Jurkat, Clone E6-1 (cell line): ENCODE measurements at places on chromosomes 16 and 17.

- no peak for DNase-seq
These were observed 256.6 kb upstream of the KCNJ16 start for GRCh38 chr17:69818467-69818866.

DNA sequence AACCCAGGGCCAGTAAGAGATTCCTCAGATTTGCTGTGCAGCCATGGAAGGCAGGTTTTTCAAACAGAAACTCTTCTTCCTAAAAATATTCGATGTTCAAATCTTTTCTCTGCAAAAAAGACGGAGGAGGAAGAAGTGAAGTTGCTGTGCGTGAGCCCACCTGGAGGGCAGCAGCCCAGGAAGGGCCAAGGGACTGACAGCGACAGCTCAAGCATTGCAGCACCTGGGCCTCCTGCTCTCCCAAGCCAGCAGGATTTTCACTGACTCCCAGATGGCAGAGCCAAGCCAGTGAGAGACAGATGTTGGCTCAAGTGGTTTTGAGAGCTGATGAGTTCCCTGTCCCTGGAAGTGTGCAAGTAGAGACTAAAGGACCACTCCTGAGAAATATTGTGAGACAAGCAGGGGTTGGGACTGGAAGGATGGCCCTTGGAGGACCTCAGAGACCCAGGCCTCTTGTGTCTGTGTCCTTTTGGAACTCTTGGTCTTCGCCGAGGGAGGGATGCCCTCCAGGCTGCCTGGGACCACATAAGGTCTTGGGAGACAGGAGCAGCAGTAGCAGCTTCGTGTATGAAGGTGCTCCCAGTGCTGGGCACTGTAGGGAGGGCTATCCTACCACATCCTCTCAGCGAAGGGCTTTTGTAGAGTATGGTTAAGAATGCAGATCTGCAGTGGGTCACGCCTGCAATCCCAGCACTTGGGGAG lies 29.3 kb upstream of the TNFRSF13B start:
- no peak for DNase-seq

- peak; percentile 65 for DNase-seq
These were observed 26.2 kb upstream of the ZNF652 start for GRCh38 chr17:49388290-49388640.

DNA sequence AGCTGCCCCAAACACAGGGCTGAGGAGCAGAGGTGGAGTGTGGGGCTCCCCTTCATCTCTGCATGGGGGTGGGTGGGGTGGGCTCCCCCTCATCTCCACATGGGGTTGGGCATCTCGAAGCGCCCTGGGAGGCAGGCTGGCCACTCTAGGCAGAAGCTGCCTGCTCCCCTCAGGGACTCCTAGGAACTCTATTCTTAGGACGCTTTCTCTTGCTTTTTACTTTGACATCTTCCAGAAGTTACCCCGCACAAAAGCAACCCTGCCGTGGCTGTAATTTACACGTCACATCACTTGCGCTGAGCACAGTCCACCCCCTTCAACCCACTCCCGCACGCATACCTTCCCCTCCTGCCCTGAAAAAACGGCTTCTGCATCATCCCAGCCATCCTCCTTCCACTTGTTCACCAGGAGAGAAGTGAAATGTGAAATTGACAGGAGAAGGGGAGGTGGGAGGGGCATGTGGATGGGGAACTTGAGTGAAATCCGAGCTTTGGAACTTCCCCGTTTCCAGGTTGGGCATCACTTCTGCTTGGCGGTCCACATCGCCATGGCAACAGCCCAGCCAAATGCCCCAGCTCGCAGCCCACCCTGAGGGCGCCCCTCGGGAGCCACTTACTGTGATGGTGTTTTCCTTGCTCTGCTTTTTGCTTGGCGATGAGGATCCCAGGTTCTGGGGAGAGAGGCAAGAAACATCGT lies 53.7 kb upstream of the RCVRN start:
- DNase-seq = no peak

GRCh38 chr17:78142119-78142861 lies 3.9 kb upstream of the C17orf99 start:
- no peak for DNase-seq

DNA sequence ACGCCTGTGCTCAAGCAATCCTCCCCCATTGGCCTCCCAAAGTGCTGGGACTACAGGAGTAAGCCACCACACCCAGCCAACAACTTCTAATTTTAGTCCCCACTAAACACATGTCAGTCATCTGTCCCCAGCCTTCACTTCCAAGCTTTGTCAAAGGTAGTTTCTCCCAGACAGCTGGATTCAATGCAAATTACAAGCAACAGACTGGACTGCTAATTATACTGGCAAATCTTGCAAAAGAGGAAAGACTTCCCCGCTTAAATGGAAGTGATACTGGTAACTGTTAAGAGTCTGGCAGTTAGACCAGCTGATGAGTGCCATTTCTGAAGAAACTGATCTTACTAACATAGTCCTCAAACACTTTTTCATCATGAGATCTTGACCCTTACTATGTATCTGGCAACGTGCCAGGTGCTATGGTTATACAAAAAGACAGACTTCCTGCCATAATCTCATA lies 8.2 kb upstream of the GGA2 start:
- DNase-seq = no peak

DNA sequence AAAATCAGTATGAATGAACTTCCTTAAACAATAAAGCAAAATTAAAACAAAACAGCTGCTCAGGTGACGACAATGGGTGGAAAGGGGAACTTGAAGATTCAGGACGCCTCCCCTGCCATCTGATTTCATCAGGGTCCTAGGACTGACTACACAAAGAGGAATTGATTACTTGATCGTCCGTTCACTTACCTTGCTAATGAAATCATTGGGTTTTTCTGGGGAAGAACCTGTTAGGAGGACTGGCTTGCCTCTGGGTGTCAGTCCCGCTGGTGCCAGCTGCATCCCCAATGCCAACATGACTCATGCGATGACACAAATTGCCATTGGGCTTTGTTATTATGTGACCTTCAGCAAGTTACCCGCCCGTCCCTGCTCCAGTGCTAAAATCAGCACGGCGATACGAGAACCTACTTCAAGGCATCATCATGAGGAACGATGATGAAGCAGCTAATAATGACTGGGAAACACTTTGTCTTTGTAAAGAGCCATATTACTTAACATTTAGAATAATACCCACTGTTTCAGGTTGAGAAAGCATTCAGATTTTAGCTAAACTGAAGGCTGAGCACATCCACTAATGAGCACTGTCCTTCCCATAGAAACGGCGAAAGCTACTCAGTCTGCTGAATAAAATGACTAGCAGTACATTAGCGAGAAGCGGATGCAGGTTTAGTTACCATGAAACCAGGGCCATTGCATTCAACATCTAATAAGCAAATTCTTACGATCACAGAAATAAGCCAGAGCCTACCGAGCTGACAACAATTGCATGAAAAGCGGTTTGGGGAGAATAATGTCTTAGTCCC lies 139.4 kb downstream of the ZFHX3 start:
- no peak for DNase-seq

DNA sequence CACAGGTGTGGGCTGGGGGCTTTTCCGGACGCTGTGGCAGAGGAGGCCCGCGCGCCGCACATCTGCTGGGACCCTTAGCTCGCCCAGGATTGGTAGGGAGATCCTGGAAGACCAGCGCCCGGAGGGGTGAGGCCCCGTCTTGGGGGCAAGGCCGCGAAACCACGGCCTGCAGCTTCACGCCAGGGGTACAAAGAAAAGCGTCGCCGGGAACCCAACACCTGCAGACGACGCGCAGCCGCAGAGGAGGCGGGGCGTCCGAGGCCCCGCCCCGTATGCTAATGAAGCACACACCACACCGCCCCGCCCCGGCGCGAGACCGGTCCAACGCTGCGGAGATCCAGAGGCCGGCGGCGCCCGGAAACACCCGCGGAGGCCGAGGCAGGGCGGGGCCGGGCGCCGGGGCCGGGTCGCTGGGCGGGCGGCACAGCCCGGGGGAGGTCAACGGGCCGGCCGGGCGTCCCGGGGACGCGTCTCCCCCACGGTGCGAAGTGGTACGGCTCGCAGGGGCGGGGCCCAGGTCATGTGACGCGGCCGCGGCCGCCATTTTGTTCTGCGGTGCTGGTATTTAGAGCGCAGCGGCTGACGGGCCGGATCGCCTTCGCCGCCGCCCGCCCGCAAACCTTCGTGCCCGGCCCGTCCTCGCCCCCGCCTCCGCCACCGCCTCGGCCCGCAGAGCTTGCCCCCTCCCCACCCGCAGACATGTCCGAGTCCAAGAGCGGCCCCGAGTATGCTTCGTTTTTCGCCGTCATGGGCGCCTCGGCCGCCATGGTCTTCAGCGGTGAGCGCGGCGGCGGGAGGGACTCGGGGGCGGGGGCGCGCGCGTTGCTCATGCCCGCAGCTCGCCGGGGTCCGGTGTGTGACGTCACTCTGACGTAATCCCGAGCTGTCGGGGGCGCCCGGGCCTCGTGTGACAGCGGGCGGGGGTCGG lies at the start of gene ATP6V0C:
Gene ATP6V0C (plus strand): TSS at position 548 of the 928 bp plus-strand sequence. CDS start 152 bp downstream, at position 700.
- DNase-seq = peak; percentile 91

DNA sequence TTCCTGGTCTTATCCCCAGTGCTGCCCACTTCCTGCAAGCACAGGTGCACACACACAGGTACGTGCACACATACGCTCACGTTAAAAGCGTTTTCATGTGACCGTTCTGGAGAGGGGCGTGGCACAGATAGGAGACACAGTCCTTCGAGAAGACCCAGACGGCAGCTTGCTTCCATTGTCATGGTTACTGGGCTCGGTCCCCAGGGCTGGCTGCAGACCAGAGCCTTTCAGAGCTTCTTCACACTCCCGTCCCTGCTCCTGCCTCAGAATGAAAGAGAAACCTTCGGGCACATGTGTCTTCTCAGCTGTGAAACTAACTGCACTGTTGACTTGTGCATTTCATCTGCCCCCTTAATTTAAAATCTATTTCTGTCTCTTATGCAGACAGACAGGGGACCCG lies 154.2 kb downstream of the PITPNC1 start:
- no peak for DNase-seq

GRCh38 chr16:85415196-85416090 lies 197.7 kb upstream of the GSE1 start:
- no peak for DNase-seq

- peak; percentile 91 for DNase-seq
These were observed 21.7 kb downstream of the USP36 start for GRCh38 chr17:78818932-78819331.

DNA sequence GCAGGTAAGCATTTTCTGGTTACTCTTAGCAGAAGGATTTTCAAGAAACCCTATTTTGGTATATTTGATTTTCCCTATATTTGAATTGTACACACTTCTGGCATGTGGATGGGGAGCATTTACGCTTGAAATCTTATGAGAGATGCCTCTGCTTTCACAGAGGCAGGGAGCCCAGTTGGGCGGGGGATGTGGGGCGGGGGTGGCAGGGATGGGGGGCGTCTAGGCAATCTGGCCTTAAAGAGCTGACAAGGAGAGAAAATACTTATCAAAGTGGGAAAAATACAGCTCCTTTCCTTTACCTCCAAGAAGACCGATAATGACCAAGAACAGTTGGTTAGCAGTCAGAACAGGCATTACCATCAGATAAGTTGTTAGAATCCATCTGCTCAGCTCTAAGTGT lies 79.1 kb upstream of the NUDT7 start:
- no peak for DNase-seq

DNA sequence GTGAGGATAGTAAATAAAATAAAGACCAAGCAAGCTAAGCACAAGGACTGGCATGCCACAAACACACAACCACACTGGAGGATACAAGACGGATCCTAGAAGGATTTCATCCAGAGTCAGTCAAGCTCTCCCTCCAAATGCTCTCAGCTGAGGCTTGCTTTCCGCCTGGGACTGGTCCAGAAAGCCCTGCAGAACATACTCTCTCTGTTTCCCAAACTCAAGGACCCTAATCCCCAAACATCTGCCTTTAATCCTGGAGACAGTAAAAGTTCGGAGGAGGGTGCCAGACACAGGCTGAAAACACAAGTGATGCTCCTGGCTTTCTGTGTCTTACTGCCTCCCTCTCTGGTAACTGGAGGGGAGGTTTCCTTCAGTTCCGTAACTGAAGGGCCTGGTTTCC lies 5.3 kb upstream of the HSD11B2 start:
- no peak for DNase-seq

DNA sequence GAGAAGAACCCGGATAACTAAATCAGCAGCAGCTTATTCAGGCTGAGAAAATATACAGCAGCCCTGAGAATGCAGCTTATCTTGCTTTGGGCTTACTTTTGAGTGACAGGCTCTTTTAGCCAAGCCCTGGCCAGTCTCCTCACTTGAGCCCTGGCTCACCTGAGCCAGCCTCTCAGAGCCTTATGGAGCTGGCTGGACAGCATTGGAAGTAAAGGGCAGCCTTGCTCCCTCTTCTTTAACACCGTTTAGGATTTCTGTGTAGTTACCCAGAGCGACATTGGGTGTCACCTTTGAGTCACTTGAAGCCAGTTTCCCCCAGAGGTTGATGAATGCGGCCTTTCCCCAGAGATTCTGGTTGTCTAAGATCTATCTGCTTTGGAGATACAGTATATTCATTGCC lies 7.7 kb upstream of the NPIPB2 start:
- DNase-seq = peak; percentile 35

DNA sequence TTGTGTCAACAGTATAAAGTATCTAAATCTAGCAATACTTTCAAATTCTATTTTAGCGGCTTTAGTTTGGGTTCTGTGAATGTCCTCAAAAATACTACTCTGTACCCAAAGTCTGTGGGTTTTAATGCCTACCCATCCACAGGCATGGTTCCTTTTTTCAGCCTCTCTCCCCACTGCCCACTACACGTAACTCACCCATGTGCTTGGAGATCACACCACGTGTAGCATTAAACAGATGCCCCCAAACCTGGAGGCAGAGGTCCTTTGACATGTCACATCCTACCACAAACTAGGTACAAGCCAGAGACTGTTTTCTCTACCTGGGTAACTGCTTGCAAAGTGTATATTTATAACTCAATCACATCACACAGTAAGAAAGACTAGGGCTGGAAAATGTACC lies 5.4 kb downstream of the DYNC1LI2 start:
- no peak for DNase-seq

- no peak for DNase-seq
These were observed 57.8 kb upstream of the PHOSPHO1 start for GRCh38 chr17:49288388-49288787.

- no peak for DNase-seq
These were observed 20.3 kb downstream of the KPNB1 start for GRCh38 chr17:47670064-47670463.

GRCh38 chr16:14586637-14587305 lies 43.3 kb downstream of the PARN start:
- no peak for DNase-seq

- no peak for DNase-seq
These were observed 443.3 kb downstream of the UTP18 start for GRCh38 chr17:51703361-51704341.

DNA sequence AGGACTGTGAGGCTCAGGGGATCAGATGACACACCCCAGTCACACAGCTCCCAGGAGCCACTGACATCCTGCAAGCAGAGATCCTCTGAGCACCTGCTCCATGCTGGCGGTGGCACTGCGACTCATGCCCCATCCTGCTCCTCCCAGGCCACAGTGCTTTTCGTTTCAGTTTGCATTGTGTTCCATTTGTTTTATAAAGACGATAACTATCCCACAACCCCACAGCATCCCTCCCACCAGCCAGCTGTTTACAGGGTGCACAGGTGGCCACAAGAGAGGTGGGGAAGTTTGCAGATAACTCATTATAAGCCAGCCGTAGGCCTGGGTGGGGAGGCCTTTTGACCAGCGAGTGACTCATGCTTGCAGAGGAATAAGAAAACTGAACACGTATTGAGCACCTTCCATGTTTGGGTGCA lies 28.2 kb downstream of the BCO1 start:
- DNase-seq = peak; percentile 25
